BE2C (cell line): ENCODE measurements at places on chromosomes 16 and 17.

GRCh38 chr17:4839221-4839620, 6.1 kb downstream of the MINK1 start:
- DNase-seq: no peak

GRCh38 chr17:7515911-7516610, 31.9 kb downstream of the POLR2A start:
- no peak for DNase-seq

DNA sequence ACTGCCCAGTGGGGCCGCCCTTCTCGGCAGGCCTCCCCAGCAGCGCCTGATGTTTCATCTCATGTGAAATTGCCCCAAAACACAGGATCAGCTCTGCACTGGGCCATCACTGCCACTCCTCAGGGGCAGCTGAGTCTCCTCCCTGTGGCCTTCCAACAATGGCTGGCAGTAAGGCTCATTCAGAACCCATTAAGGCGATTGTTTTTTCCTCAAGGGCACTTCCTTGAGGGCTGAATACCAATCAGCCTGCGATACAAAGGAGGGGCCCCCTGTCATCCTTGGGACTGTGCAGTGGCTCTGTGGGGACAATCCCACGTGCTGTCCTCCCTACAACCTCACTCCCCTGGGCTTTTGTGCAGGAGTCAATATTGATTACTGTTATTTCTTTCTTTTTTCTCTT, 47.5 kb downstream of the XYLT1 start:
- no peak for DNase-seq

- no peak for DNase-seq
Observed at GRCh38 chr17:55870044-55870443, 119.2 kb downstream of the PCTP start.

GRCh38 chr16:26688105-26688504, 378.6 kb upstream of the C16orf82 start:
- no peak for DNase-seq

DNA sequence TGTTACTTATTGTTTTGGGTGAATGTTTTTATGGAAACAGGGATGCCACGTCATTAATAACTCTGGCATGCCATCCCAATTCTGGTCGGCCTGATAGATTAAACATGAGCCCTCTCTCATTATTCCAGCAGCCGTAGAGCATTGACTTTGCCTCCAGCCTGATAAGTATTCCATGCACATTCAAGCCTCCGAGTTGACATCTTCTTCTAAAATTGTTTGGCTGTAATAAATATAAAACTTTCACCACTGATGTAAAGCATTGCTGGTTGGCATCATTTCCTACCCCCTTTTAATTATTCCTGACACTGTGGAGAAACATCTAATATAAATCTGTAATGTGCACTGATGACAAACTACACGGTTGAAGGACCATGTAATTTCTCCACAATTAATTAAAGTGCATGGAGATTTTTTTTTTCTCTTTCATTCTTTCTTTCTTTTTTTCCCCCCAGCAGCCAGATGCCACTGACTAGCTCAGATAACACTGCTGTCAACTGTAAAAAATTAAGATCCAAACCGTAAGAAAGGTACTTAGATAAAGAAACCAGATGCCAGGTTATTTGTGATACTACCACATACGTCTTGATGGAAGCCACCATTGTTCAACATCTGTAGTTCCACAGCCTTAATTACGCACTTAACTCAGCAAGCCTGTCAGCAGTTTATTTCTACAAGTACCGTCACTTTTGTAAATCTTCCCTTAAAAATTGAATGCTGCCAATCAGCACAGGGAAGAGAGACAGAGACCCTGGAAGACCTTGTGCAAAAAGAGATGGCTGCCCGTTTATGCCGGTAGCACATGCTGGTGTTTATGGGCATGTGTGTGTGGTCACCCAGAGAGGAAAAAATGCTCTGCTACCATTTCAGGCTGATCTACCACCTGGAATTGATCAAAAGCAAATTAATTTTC, 237.7 kb downstream of the IRX3 start:
- DNase-seq: no peak

DNA sequence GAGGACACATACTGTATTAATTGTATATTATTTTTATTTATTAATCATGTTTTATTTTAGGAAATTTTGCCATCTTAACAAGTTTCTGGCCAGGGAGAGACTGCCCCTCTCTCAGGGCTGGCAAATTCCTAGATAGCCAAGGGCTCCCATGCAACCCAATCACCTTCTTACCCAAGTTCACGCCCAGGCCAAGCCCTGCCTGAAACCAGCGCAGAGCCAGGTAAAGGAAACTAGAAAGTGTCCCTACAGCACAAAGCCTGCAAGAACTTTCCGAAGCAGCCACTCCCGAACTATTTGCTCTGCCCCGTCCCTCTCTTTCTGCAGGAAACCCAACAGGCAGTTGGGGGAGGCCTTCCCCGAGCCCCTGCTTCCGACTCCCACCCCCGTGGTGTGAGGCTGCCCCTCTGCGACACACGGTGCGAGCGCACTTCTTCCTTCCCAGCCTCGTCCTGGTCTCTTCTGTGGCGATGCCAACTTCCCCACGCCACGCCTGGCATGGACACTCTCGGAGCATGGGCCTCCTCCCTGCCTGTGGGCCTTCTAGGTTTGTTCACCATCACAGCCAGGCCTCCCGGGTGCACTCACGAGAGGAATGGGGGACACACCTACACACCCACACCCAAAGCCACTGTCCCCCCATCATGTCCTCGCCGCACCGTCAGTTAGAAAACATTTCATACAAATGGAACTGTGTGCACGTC, 100.4 kb downstream of the ZNF778 start:
- no peak for DNase-seq

- peak; percentile 41 for DNase-seq
Observed at GRCh38 chr16:73966851-73967250, 329.8 kb upstream of the PSMD7 start.

DNA sequence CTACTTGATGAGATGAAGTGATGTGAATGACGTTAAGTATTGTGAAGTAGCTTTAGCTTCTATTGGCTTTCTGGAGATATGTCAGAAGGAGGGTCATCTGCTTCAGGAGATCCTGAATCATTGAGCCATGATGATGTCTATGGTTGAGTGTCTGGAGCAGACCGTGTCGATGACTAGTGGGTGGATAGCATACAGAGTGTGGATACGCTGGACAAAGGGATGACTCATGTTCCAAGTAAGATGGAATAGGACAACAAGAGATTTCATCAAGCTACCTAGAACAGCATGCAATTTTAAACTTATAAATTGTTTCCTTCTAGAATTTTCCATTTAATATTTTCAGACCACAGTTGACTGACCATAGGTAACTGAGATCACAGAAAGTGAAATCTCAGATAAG, 116.1 kb upstream of the RBBP6 start:
- no peak for DNase-seq

DNA sequence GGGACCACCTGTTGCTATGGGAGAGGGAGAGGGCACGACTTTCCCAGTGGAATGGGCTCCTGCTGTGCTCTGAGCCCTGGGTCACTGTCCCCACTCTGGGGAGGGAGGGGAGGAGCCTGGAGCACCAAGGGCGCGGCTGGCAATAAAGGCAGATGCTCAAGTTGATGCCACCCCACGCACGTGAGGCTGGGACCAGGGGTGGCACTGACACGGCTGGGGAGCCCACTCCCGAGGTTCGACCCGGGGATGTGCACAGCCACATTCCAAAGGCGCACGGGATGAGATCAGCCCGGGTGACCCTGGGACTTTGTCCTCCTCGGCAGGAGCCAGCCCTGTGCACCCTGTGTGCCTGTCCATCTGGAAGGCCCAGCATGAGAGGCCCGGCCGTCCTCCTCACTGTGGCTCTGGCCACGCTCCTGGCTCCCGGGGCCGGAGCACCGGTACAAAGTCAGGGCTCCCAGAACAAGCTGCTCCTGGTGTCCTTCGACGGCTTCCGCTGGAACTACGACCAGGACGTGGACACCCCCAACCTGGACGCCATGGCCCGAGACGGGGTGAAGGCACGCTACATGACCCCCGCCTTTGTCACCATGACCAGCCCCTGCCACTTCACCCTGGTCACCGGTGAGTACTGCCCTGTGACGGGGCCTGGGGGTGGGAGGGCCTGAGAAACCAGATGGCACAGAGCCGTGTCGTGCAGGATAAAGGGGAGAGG, at the start of gene ENPP7:
ENPP7 (plus strand) TSS at position 175 of the 715 bp plus-strand sequence; CDS start at position 372, 197 bp downstream.
- DNase-seq: no peak

DNA sequence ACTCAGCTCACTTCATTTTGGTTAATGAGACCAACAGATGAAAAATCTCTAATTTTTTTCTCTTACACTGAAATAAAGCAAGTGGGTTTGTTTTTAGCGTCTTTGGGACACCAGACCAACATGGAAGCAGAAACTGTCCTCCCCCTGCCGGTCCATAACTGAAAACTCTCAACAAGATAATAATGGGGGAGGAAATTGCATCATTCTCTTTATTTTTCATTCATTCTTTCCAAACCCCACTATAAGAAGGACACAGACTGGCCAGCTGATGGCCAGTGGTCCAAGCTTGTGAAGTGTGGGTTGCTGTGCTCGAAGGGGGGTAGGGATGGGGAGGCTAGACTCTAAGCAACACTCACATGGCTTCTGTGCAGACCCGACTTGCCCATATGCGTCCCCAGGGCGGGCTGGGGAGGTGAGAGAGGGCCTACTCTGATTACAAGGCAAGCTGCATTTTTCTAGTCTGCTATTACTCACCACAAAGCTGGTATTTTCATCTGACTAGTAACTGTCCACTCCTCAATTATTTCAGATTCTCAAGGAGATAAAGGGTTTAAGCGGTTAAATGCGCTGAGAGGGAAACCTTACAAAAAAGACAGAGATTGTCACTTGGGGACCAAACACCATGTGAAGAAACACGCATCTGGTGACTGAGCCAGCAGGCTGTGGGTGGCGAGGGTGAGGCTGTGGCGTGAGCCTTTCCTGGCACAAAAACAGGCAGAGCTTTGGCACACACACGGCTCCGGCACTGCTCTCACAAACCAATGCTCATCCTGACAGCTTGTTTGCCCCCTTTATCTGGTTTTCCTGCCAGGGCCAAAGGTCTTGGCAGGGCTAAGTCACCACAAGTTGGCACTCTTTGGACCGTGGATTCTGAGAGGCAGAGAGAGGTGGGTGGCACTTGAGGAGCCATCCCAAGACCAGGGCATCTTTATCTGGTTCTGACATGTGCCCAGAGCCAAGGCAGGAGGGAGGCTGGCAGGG, 38.2 kb downstream of the MARF1 start:
- no peak for DNase-seq

DNA sequence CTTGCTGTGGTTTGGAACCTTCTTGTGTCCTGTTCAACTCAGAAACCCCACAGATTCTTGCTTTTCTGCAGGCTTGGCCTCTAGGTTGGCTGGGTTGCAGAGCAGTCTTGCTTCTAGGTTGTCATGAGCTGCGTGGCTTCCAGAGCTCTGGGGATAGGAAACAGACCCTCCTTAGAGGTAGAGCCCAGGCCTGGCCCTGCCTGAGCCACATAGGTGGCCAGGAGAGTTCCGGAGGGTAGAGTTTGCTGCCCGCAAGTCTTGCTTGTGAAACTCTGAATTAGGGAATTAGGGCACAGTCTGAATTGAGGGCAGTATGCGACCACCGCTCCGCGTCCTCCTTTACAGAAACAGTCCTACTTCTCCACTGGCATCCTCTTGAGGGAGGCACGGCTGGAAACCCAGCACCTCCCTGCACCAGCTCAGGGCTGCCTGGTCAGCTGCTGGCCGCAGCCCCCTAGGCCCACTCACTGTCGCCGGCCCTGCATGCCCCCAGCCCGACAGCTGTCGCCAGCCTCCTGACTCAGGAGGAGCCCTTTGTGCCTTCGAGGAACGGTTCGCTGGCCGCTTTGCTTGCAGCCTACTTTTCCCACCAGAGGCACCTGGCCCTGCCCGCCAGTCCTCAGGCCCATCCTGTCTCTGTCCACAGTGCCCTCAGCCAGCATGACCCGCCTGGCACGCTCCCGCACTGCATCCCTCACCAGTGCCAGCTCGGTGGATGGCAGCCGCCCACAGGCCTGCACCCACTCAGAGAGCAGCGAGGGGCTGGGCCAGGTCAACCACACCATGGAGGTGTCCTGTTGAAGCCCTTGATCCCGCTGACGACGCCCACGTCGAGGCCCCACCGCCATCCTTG, 4.3 kb upstream of the SETD6 start:
- DNase-seq: no peak

DNA sequence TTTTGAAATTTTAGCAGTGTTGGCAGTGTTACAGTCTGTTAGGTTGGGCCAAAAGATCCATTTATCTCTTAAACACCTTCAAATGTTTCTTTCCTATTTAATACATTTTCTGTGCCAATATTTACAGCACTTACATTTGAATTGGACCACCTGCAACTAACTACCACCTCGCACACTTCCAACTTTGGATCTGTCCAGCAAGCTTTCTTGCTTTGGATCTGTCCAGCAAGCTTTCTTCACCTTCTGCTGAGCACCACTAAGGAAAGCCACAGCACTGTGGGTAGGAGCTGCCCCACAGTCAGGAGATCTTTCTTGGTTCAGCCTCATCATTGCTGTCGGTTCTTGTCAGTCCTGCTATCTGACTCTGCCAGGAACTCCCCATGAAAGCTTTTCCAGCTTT, 129.3 kb downstream of the PHKB start:
- no peak for DNase-seq

DNA sequence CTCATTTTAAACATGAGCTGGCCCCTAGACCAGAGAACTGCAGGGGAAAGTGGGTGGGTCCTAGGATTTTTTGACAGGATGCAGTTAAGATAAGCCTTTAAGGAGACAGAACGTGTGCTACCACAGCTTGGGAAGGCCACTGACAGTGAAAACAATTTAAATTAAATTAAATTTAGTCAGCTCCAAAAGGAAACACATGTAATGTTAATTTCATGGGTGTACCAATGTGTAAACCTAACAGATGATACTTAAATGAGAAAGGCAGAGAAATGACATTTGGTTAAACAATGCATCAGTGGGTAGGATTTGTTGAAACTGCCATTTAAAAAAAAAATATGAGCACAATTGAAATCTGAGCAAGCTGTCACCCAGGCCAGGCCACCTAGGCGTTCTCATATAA, 250.8 kb downstream of the XYLT1 start:
- DNase-seq: no peak

- DNase-seq: no peak
Observed at GRCh38 chr17:49573510-49574322, 2.0 kb upstream of the NXPH3 start.

DNA sequence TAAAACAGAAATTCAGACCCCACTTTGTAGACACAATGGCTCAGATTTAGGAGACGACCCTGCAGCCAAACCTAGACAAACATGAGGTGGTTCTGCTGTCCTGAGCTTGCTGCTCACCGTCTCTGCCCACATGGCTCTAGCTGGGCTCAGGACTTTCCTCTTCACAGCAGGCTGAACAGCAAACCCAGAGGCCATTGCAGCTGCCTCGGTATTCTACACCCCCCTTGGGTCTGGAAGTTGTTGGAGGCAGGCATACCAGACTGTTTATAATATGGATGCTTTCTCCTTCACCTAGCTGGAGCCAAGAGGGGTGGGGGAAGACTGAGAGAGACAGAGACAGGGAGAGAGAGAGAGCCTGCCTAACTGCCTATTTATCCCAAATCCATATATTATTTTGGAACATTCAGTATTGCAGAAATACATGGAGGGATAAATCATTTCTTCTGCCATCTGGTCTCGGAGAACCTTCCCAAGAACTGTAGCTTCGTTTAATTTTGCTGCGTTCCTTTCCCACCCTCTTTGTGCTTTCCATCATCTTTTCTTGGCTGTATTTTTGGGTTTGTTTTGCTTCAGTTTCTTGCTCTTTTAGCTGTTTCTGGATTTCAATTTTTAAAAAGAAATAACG, 628.2 kb upstream of the RBFOX1 start:
- no peak for DNase-seq
